ENCODE measurements at places on chromosomes 2 and 18.

- DNase-seq: no peak
Measured at GRCh38 chr2:12074845-12075217, 328.4 kb downstream of the LPIN1 start.

GRCh38 chr2:120943403-120944034 is 207.9 kb downstream of the GLI2 start:
- DNase-seq: no peak

DNA sequence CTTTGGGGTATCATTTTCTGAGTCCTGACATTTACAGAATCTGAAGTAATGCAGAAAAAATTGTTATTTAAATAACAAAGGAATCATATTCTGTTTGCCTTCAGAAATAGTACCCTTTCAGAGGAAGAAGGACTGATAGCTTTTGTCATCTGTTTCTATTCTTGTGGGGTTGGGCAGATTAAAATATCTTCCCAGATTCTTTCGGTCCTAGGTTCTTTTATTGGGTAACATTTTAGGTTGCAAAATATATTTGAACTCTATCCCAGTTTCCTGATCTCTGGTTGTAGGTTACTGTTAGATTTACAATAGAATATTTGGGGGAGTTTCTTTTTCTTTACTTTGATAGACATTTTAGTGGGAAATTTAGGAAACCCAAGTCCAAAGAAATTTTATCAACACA is 550.5 kb downstream of the SPAG16 start:
- no peak for DNase-seq

DNA sequence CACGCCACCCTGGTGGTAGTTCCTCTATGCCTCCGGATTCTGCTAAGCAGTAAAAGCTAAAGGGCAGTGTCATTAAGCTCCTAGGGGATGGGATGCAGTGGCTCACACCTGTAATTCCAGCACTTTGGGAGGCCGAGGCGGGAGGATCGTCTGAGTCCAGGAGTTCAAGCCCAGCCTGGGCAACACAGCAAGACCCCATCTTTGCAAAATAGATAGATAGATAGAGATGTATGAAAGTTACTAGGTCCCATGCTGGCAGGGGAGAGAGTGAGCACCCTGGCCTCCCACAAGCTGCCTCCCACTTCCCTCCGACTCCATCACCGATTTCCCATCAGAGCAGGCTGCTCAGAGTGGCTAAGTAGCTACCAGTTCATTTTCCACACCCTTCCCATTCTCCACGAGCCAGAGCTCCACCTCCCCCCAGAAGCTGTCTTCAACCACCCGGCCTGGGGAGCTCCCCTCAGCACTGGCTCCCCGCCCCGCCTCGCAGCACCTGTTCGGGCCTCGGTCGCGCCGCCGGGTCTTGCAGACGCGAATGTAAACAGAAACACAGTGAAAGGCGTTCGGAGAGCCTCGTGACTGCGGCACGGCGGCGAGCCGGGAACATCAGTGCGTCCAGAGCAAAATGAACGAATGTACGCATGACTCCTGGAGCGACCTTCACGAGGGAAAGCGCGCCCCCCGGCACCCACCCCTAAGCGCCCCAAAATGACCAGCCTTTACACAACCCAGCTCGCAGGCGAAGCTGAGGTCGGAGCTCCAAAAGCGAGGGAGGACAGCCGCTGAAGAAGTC is 598 bp upstream of the CEP68 start:
- DNase-seq: no peak

DNA sequence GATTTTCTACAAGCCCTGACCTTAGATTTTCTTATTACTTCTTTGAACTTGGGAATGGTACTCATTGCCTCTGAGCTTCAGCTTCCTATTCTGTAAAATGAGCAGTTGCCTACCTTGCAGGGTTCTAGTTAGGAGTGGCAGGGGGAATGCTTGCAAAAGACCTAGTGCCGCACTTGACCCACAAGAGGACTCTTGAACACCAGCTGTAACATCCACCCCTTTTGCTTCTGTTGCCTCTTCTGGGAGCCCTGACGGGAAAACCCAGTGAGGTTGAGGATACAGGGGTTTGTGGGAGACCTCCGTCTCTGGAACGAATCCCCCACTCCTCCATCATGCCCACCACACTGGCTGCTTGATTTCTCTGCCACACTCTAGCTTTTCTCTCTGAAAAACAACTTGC is 27.1 kb upstream of the LBH start:
- DNase-seq: no peak

DNA sequence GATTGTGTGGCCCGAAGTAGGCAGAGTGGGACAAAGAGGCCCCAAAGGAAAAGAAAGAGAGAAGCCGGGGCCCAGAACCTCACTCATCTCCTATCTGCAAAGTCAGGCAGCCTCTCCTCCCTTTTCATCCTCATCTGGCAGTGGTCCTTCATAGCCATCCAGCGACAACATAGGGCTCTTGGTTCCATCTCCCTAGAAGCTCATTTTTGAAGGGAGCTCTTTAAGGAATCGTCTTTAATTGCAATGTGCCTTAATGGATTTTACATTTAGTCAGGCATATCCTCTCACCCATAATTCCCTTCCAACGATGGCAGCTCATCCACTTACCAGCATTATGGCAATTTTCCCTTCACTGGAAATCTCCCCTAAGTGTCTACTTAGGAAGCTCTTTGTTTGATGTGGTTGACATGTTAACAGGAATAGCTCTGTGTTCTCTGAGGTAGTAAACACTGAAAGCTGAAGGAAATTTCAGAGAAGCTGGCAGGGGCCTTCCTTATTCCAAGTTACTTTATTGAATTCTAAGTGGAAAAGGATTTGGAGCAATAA is 780.6 kb downstream of the TSN start:
- DNase-seq: no peak

DNA sequence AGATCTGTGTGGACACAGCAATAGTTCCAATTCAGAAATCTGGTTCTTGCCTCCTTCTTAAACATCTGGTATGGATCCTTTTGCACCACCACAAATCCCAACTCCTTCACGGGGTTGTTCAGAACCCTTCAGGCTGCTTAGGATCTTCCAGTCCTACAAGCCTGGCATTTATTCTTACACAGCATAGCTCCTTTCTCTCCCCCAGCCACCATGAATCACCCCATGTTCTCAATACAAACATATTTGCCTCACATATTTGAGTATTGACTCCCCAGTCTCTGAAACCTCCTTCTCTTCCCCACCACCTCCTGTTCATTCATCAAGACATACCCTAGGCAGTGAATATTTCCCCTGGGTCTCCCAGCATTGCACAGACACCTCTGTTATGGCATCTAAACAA is 155.2 kb downstream of the ALK start:
- DNase-seq: no peak

GRCh38 chr2:15645720-15646385 is 54.2 kb downstream of the DDX1 start:
- DNase-seq: no peak

DNA sequence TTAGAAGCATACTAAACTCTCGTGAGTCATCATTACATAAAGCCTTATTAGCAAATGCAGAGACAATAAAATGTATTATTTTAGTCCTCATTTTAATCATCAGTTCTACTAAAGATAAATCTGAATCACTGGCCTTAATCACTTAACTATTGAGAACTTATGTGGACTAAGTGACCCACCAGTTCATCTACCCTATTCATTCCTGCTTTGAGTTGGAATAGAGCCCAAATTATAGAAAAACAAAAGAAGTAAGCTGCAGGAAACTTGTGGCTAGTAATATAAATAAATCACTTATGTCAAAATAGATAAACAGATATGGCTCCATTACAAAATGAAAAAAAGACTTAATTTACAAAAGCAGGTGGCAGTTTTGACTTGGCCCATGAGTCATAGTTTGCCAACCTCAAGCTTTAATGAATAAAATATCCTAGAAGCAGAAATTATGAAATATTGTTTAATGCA is 851.8 kb upstream of the CRIM1 start:
- DNase-seq: no peak

DNA sequence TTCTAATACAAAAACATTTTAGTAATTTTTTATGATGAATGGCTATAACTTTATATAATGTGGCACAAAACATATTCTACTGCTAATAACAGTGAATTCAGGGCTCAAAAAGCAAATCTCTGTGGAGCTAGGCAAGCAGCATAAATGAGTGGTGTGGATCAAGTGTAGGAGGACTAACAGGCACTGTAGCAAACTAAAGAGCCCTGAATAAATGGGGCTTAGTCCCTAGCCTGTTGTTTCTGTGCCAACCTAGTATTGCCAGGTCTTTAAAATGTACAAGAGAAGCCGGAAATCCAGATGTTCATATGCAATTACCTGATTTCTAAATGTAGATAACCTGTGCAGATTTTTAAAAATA is 18.5 kb downstream of the REL start:
- no peak for DNase-seq

GRCh38 chr18:11909061-11909455 is 941 bp upstream of the MPPE1 start:
- DNase-seq: no peak

GRCh38 chr2:233009661-233010060 is 3.4 kb downstream of the NGEF start:
- DNase-seq: no peak

DNA sequence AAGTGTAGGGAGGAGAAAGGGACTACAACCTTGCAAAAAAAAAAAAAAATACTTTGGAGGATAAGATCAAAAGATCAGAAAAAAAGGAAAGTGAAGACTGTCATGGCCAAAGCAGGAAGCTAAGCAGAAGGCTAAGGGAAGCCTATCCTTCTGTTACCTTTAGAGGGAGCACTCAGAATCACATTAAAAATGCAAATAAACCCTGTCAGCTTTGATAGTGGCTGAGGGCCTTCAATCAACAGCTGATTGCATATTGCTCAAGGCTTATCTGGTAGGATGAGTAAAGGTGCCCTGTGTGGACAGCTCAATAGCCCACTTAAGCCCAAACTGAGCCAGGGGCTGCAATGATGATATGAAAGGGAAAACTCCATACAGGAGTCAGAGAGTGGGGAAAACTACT is 1021.2 kb downstream of the LRP1B start:
- DNase-seq: no peak

GRCh38 chr2:122363885-122364284 is 608.4 kb downstream of the TSN start:
- no peak for DNase-seq
